Activated T-cell treated with anti-CD3 and anti-CD28 coated beads, Interleukin-2, amount 50 U/mL, for 24 hours (primary cell): ENCODE measurements at places on chromosomes 2 and 18.

DNA sequence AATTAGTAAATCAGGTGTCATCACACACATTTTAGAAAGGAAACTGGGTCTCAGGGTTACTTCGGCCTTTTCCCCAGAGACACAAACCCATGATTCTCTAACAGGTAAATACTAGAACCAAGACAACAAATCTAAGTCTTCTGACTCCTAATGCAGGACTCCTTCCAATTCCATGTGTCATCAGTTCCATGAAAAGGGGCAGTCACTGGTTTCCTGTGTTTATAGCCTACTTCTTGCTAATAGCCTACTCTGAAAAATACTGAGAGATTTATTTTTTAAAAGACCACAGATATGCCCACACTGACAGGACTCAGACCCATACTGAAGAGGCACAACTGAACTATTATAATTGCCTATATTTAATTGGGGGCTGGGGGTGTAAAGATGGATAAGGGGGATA, 33.0 kb downstream of the RAB1A start:
- no peak for DNase-seq

GRCh38 chr2:72114693-72115051, 33.0 kb downstream of the CYP26B1 start:
- DNase-seq = no peak

DNA sequence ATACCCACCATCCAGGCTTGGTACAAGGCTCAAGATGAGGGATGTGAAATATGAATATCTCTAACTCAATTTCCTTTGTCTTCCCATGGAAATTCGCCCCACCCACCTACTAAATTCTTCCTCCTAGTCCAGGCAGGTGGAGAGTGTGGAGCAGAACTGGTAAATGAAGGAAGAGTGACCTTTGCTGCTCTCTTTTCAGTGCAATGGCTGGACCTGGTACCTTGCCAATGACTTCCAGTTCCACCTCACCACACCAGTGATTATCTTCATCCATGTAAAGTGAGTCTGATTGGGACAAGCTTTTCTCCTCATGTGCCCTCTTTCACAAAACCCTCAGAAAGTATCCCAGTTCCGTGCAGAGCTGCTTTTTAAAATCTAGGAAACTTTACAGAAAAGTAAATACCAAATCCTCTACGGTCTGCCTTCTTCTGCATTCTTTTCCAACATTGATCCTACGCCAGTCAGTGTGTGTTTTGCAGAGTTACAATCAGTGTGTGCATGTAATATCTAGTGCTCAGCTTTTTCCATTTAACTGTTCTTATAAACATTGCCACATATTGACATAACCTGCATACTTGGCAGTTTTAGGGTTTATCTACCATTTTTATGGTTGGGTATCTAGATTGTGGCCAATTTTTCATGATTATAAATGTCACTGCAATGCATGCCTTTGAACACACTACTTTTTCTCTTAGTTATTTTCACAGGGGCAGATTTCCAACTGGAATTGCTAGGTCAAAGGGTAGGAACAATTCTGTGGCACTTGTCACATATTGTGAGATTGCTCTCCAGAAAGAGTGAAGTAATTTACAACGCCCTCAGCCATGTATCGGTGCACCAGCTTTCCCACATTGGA, 86.5 kb upstream of the SEC11C start:
- no peak for DNase-seq

DNA sequence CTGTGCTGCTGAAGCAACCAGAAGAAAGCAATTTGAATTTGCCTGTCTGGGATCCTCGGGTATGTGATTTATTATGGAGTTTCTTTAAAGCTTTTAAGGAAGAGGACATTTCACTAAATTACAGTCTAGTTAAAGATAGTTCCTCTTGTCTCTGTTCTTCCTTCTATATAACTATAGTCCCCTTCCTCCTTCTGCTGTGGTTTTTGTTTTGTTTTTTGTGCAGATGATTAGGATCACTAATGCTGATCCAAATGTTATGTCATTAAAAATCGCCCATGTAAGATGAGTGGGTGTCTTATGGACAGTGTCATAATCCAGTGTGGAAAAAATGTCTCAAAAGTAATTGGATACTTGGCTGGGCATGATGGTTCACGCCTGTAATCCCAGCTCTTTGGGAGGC, 24.7 kb downstream of the PAPOLG start:
- no peak for DNase-seq

- DNase-seq = no peak
These were observed 31.1 kb upstream of the ATP6V1B1 start for GRCh38 chr2:70904371-70905216.
